NCI-H226 (cell line): ENCODE measurements at places on chromosomes 7 and 10.

DNA sequence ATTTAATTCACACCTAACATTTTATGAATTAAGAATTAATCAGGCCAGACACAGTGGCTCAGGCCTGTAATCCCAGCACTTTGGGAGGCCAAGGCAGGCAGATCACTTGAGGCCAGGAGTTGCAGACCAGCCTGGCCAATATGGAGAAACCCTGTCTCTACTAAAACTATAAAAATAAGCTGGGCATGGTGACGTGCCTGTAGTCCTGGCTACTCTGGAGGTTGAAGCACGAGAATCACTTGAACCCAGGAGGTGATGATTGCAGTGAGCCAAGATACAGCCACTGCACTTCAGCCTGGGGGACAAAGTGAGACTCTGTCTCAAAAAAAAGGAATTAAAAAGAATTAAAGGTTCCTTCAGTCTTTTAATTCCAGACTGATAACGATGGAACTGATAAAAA lies 11.1 kb downstream of the LARP4B start:
- DNase-seq = no peak

GRCh38 chr10:58806970-58807628 lies 294.4 kb downstream of the BICC1 start:
- no peak for DNase-seq

- peak; percentile 60 for DNase-seq
Observed at GRCh38 chr7:26278770-26279169, 12.9 kb upstream of the SNX10 start.

- DNase-seq = no peak
Observed at GRCh38 chr7:111092406-111093236, 1.7 kb downstream of the LRRN3 start.

- no peak for DNase-seq
Observed at GRCh38 chr10:123642293-123642692, 23.9 kb upstream of the GPR26 start.

DNA sequence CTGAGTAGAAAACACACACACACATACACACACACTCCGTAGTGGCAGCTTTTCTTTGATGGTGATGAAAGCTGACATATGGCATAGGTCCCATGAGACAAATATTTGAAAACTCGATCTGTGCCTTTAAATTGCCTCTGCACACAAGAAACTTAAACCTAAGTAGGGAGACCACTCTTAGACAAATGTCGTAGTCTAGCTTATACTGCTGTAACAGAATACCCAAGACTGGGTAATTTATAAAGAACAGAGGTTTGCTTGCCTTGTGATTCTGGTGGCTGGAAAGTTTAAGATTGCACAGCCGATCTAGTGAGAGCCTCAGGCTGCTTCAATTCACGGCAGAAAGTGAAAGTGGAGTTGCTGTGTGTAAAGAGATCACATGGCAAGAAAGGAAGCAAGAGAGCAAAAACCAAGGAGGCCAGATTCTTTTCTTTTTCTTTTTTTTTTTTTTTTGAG lies 489.4 kb upstream of the SORCS1 start:
- DNase-seq = no peak

- no peak for DNase-seq
Observed at GRCh38 chr7:47217570-47218360, 364.1 kb downstream of the TNS3 start.

- DNase-seq = peak; percentile 38
Observed at GRCh38 chr7:100585511-100586265, at the start of gene LRCH4. LRCH4 (minus strand) TSS chr7:100586129; CDS start chr7:100586100, 29 bp downstream.

DNA sequence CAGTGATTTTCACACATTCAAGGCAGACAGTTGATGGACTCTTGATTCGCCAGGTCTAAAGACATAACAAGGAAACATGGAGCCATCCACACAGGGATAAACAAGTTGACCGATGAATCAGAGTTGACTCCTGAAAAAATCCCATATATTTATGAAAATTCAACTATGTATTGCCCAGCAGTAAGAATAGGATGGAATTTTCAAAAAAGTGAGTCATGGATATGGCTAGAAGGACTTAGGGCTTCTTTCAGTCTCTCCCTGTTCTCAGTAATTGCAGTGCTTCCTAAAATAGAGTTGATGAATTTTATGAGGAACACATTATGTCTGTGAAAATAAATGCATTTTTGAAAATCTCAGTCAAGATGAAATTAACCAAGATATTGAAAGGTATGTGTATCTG lies 301.2 kb downstream of the PLXDC2 start:
- no peak for DNase-seq

GRCh38 chr7:32937344-32938174 lies 19.7 kb upstream of the FKBP9 start:
- DNase-seq = no peak

DNA sequence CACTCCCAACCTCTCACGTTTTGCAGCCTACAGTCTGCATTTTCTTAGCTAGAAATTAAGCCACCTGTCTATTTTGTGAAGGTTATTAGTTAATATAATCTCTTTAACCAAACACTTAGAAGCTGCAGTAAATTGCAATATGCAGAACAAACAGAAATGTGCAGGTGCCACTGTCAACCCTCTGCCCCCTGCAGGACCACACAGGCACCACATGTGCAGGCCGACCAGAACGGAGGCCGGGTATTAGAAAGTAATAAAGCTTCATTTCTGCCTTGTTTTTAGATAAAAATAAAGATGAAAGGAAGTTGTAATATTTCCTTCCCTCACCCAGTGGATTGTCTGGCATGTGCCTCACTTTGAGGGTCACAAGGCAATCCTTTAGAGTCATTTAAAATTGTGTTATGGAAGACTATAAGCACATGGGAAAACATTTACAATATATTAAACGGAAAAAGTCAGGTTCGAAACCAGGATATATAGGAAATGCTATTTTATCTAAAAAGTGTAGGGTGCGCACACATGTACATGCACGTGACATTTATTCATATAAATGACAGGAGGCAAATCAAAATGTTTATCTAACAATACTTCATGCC lies 158.2 kb downstream of the ARHGAP12 start:
- no peak for DNase-seq

GRCh38 chr10:19169684-19170083 lies 121.1 kb downstream of the MALRD1 start:
- DNase-seq = no peak

DNA sequence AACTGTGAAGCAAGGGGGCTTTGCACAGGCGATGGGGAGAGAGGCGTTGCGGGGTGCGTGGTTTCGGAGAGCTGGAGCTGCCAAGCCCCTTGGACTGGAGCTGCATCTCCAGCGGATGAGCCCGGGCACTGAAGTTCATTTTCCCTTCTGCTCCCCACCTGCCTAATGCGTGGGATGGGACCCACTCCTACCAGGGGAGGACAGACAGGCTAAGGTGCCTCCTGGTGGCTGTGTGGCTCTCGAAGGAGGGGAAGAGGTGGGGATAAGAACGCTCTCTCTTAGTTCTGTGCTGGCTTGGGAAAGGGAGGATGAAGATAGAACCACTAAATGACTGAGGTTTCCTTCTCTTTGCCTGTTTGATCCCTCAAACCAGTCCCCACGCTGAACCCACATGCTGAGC lies 177.6 kb upstream of the PITRM1 start:
- no peak for DNase-seq

DNA sequence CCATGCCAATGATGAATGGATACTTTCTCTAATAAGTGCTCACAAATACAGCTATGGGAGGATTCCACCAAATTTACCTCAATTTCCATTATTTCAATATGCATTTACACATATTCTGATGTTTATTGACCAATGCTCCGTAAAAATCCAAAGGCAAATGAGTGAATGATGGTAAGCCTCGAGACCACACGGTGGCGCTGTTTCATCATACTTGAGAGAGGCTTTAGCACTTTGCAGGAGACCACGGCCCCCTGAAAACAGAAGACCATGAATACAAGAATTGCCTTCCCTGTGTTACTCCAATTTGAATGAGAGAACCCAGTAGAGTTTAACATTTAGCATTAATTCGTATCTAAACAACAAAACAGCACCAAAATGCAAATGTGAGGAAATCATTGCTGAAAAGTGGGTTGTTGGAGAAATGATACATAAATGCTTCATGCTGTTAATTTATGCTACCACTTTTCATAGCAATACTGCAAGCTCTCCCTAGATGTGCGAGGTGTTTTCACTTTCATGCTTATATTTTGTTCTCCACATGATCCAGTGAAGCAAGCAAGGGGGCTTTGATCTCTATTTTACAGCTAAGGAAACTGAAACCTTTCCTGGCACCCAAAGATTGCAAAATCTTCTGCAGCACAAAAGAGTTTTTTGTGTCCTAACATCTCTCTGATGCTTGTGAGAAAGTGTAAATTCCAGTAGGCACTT lies 35.4 kb downstream of the TRIL start:
- DNase-seq = peak; percentile 59
